Activated CD4-positive, alpha-beta T cell treated with anti-CD3 and anti-CD28 coated beads, Interleukin-2, amount 50 U/mL, for 48 hours (primary cell): ENCODE measurements at places on chromosomes 2 and 18.
A peak's percentile ranks its signal among the peaks of the same experiment; 100 is the strongest.

DNA sequence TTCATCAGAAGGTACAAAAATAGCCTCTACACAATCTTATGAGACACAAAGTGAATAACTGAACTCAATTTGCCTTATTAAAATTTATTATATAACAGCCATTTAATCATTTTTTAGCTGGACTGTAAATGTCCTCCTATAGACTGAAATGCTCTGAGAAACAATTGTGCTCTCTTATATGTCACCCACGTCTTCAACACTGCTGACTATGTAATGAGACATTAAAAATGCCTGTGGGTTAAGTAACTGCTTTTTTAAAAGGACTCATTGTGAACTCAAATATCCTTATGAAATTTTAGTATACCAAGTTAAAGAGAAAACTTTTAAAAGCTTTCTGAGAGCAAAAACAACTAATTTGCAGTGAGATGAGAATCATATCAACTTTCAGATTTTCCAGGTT is 10.4 kb upstream of the GALNT1 start:
- no peak for DNase-seq

DNA sequence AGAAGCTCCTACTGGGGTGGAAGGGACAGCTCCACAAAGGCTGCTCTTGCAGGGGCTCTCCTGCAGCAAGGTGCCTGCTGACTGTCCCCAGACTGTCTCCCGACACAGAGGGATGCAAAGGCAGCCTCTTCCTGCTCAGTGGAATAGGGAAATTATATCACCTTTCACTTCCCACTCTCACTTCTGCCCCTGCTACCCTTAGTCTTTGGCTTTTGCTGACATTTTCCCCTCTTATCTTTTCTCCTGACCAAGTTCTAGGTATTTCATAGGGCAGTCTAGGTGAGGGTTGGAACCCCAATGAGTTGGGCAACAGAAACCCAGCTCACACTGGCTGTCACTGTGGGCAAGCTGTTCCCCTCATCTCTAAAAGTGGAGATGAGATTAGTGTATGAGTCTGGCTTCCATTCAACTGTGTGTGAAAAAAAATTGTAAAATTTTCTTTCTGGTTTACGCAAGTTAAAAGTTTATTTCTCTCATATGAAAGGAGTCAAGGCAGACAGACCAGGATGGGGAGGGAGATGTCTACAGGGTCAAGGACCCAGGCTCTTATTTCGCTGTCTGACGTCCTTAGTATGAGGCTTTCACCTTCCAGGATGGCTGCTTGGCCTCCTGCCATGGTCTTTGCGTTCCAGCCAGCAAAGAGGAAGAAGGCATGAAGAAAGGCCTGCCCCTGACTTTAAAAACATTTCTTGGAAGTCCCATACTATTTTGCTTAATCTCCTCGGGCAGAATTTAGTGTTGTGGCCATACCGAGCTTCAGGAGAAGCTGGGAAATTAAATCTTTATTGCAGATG is 7.5 kb upstream of the MOCOS start:
- no peak for DNase-seq

GRCh38 chr2:174634130-174635014 is 36.8 kb upstream of the WIPF1 start:
- peak; percentile 56 for DNase-seq

GRCh38 chr2:200090683-200091082 is 135.3 kb downstream of the MAIP1 start:
- DNase-seq: no peak

GRCh38 chr2:124975224-124975623 is 950.1 kb downstream of the CNTNAP5 start:
- no peak for DNase-seq

DNA sequence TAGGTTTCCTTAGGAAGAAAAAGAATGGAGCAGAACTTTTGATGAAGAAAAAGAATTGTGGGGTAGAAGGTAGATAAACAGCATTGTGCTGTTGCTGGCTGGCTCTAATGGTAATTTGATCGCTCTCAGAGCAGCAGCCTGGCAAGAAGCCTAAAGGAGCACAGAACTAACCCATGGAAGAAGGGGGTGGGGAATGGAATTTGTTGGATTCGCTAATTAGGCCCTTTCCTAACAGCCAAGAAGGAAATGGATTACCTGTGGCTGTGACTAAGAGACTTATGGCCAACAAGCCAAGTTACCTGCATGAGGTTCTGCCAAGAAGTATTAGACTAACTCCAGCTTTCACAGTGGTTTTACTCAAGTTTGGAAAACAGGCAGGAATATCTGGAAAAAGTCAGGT is 210.6 kb downstream of the IKZF2 start:
- DNase-seq: no peak

- DNase-seq: no peak
These were observed 377.1 kb upstream of the SOX11 start for GRCh38 chr2:5315041-5315440.

DNA sequence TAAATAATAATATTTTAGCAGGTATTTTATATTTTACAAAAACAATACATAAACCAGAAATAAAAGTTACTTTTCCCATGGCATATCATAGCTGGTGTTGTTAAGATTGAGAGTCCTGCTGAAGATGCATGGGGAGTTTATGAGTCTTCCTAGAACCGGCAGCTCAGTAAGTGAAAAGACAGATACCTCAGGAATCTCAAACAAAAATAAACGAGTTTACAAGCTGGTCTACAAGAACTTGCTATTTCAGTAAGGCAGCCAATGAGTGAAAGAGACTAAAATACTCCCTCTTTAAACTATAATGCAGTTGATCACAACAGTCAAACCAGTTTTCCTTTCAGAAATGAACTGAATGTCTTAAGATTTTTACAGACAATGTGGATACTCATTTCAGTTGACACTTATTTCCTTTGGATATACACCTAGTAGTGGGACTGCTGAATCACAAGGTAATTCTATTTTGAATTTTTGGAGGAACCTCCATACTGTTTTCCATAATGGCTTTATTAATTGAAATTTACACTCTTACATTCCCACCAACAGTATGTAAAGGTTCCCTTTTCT is 8.9 kb downstream of the GAREM1 start:
- DNase-seq: no peak

- DNase-seq: no peak
These were observed 139.1 kb upstream of the TACR1 start for GRCh38 chr2:75338461-75338860.

- no peak for DNase-seq
These were observed 126.5 kb downstream of the DTNB start for GRCh38 chr2:25546852-25547251.

GRCh38 chr2:190781604-190782198 is 98.9 kb upstream of the GLS start:
- DNase-seq: peak; percentile 64

GRCh38 chr2:224083638-224084037 is 44.6 kb upstream of the SERPINE2 start:
- DNase-seq: no peak

GRCh38 chr2:235568431-235568830 is 74.6 kb downstream of the AGAP1 start:
- no peak for DNase-seq

- DNase-seq: no peak
These were observed 61.9 kb upstream of the RND3 start for GRCh38 chr2:150549381-150549780.

GRCh38 chr2:42169874-42170521 is 845 bp downstream of the EML4 start:
- peak; percentile 20 for DNase-seq

GRCh38 chr18:63107171-63107845 is 212.3 kb downstream of the BCL2 start:
- DNase-seq: no peak

GRCh38 chr2:72927619-72928550 is 10.6 kb downstream of the EMX1 start:
- no peak for DNase-seq

- no peak for DNase-seq
These were observed 54.3 kb upstream of the NDUFV2 start for GRCh38 chr18:9048236-9048635.

GRCh38 chr2:164700390-164700789 is 79.1 kb upstream of the GRB14 start:
- no peak for DNase-seq

DNA sequence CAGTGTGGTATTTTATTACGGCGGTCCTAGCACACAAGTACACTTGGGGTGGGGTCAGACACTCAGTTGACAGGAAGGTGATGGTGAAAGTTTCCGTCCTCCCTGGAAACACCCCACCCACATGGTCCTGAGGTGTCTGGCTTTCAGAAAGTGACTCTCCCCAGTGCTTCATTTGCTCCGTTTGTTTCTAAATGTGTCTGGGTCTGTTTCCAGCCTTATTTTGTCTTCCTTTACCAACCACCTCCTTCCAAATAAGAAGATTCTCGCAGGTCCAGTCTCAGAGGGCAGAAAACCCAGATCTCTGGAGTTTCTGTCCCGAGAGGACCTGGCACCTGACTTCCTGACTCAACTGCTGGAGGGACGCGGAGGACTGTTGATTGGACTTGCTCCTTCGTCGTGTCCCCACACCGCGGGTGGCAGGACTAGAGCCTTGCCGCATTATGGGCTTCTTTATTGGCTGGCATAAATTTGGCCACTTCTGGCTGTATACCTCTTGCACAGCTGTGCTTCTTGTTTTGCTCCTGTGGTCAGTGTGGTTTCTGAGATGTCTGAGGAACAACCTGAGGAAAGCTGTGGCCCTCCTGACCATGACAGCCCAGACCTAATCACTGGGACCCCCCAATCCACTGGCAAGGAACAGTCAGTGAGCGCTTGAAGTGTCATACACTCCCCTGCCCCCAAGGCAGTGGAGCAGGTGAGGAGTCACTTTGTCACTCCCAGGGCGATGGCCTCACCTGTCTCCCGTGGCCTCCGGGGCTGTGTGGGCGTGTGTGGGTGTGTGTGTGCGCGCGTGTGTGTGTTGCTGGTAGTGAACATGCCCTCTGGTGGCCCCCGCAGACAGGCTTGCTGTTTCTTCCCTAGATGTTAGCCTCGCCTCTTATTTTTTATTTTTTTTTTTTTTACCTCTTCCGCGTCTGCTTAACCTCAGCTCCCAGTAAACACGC is 45.6 kb downstream of the MEX3C start:
- peak; percentile 70 for DNase-seq

- DNase-seq: no peak
These were observed 169.3 kb downstream of the SETBP1 start for GRCh38 chr18:44850001-44850400.

GRCh38 chr2:58006256-58006951 is 40.2 kb upstream of the VRK2 start:
- DNase-seq: no peak

DNA sequence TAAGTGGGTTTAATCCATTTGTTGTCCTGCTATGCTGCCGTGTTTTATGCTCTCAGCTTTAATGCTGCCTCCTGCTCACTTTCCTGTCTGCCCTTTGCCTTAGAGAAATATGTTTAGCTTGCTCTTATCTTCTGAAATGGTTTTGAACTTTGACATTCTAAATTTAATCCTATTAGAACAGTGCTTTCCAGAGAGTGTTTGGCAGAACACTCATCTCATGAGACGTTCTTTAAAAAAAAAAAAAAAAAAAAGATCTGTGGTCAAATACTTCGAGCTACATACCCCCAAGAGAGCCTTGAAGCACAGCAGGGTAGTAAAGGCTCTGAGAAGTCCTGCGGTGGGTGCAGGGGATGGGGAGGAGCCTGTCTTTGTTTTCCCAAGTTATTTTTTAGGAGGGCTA is 161.3 kb downstream of the SPP2 start:
- no peak for DNase-seq

DNA sequence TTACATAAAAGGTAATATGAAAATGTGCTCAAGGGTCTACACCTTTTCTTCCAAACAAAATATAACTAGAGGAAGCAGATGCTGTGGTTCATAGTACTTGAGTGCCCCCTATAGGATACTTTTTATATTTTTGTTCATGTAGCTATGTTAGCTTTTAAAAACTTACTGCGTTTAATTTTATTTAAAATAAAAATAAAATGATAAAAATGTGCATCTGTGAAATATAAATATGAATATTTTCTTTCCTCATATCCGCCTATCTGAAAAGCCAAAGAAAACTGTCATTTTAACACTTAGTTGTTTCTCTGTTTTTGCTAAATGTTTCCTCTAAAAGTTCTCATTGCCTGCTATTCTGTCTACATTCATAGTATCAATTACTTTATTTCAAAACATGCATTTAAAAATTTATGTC is 9.6 kb upstream of the LRP1B start:
- no peak for DNase-seq

DNA sequence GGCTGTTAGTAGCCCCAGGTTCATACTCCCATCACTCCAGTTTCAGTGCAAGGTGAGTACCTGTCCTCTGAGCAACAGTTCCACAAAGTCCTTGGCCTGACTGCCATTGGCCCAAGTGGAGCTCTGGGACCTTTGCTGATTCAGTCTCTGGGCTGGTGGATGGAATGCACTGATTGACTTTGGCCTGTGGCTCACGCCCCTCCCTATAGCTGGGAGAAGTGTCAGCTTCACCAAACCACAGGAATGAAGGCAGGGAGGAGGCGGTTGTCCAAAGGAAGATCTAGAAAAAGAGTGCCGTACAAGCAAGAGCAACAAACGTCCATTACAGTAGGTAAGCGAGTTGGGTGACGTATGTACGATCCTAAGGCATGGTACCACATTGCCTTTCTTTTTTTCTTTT is 34.0 kb downstream of the QPCT start:
- DNase-seq: no peak

DNA sequence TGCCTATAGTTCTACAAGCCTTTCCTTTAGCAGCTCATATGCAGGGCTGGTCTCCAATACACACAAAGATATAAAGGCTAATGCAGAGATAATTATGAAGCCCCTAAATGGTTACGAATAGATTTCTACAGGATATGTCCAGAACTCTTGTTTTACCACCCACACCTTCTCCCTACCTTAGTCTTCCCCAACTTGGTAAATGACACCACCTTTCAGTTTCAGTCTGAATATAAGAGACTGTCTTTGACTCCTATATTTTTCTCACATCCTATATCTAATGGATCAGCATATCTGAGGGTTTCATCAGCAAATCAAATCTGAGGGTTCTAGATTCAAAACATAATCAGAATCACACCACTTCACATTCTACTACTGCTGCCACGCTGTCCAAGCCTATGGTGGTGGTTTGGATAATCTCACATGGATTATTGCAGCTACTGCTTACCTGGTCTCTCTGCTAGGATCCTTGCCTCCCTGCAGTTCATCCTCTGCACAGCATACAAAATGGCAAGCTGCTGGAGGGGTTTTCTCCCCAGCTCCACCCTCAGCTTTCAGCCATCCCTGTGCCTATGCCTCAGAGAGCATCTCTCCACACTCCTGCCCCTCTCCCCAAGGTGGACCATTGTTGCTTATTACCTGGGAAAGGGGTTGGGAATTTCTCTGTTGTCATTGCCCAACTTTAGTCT is 178.0 kb upstream of the SPOPL start:
- no peak for DNase-seq

- no peak for DNase-seq
These were observed 683.0 kb upstream of the PKDCC start for GRCh38 chr2:41364842-41365241.

- DNase-seq: no peak
These were observed 122.2 kb downstream of the RBMS1 start for GRCh38 chr2:160371251-160372009.

GRCh38 chr18:32048507-32049091 is 30.0 kb downstream of the RNF125 start:
- DNase-seq: peak; percentile 33

DNA sequence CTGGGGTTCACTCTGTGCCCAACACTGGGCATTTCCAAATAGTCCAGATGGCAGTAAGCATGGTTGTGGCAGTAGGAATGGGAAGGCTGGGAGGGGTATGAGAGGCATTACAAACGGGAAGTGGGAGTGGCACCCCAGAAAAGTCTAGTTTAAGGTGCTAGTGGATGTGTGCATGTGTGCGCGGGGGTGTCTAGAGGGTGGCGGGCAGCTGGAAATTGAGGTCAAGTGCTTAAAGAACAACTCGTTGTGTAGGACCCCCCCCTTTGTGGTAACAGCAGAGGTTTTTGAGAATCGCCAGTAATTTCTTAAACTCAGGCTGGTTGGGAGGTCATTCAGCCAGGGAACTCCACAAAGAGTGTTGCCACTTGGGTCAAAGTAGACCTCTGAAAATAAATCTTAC is 69.9 kb downstream of the RHBDD1 start:
- DNase-seq: no peak
